ENCODE measurements at places on chromosomes 4 and X. TPM values are rescaled to one million over a fixed set of nuclear protein-coding genes. Genes with fewer than 3 reads are reported as not detected.
A peak's percentile ranks its signal among the peaks of the same experiment; 100 is the strongest.

DNA sequence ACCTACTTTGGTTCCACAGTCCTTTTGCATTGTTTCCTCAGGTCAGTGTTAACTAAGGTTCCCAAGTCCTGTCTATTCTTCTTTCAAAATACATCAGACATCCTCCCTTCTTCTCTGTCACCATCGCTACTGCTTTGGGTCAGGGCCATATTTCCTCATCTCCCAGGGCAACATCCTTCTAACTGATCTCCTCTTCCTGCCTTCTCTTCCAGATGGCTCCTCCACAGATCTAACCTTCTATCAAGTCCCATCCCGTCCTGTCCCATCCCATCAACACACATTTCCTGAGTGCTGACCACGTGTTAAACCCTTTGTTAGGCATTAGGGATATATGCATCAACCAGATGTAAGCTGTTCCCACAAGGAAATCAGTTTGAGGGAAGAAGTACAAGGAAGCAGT, 25.9 kb downstream of the PLAC1 start:
- DNase-seq, result no peak
- H3K4me1 ChIP-seq, result peaks cover 7% of the 10 kb centered on the region
- peaks cover 3% of the 10 kb centered on the region for H3K36me3 ChIP-seq

DNA sequence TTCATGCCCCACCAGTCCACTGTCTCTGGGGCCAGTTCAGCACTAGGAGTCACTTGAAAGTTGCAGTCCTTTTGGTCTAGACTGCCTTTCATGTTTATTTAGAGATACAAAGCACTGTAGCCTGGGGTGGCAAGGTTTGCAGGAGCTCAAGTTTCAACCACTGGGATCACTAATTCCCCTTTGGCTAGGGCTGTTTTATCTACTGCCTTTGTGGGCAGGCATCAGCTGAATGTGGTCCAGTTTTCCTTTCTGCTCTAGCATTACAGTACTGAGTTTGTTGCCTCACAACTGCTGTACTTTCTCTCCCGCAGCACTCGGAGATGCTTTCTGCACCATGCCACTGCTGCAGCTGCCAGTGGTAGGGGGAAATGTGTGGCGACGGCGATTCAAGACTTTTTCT, 222.3 kb upstream of the HDX start:
- no peaks in the 10 kb centered on the region for H3K36me3 ChIP-seq
- no peak for DNase-seq
- no peak overlapping the region for H3K27ac ChIP-seq
- H3K4me1 ChIP-seq, result no peaks in the 10 kb centered on the region

GRCh38 chr4:109729117-109729717, 653 bp downstream of the PLA2G12A start:
- peak overlapping the region; percentile 89 for H3K4me3 ChIP-seq
- no peaks in the 10 kb centered on the region for H3K27me3 ChIP-seq
- no peaks in the 10 kb centered on the region for H3K36me3 ChIP-seq
- peaks cover 28% of the 10 kb centered on the region for H3K4me1 ChIP-seq
- DNase-seq, result no peak

GRCh38 chr4:152014280-152014679, 253.5 kb upstream of the GATB start:
- peak; percentile 16 for DNase-seq
- peak overlapping the region; percentile 50 for H3K4me3 ChIP-seq
- H3K27ac ChIP-seq, result no peak overlapping the region
- H3K27me3 ChIP-seq, result no peaks in the 10 kb centered on the region
- no peaks in the 10 kb centered on the region for H3K36me3 ChIP-seq

- DNase-seq, result peak; percentile 43
- H3K27me3 ChIP-seq, result peaks cover 38% of the 10 kb centered on the region
- peaks cover 7% of the 10 kb centered on the region for H3K4me1 ChIP-seq
- no peaks in the 10 kb centered on the region for H3K36me3 ChIP-seq
- peak overlapping the region; percentile 46 for H3K27ac ChIP-seq
Observed at GRCh38 chrX:15301924-15302323, 13.5 kb downstream of the ASB11 start.

SH3RF1 gene
- 0.26 TPM for total RNA-seq

DNA sequence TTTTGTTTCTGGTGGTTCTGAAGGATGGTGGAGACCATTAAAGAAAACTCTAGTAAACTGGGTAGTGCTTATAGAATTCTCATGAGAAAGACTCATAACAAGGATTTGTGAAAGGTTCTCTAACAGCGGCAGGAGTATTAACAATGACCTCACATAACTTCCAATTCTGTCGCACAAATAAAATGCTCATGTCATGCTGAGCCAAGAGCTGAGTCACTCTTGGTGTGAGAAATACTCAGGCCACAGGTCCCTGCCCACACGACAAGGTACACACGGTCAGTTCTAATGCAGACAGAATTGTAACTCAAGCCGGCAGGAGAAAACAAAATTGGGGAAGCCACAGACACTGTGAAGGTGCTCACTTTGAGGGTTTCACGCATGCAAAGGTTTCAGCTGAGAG, 34.4 kb upstream of the C4orf50 start:
- no peak for DNase-seq
- no peak overlapping the region for H3K27ac ChIP-seq
- H3K27me3 ChIP-seq, result no peaks in the 10 kb centered on the region
- no peak overlapping the region for H3K4me3 ChIP-seq

GRCh38 chr4:108272046-108272445, 103.3 kb upstream of the LEF1 start:
- H3K27ac ChIP-seq, result no peak overlapping the region
- no peak overlapping the region for H3K4me3 ChIP-seq
- H3K27me3 ChIP-seq, result no peaks in the 10 kb centered on the region
- H3K4me1 ChIP-seq, result no peaks in the 10 kb centered on the region
- no peak for DNase-seq

GRCh38 chr4:128488055-128488705, 200.6 kb upstream of the PGRMC2 start:
- no peak overlapping the region for H3K4me3 ChIP-seq
- H3K27me3 ChIP-seq, result peaks cover 7% of the 10 kb centered on the region
- DNase-seq, result no peak
- H3K36me3 ChIP-seq, result no peaks in the 10 kb centered on the region

GRCh38 chr4:138263247-138263816, 21.2 kb upstream of the SLC7A11 start:
- DNase-seq, result no peak
- H3K27ac ChIP-seq, result no peak overlapping the region
- H3K4me3 ChIP-seq, result no peak overlapping the region
- peaks cover 18% of the 10 kb centered on the region for H3K27me3 ChIP-seq

RASL11B gene
- total RNA-seq, result 0.48 TPM

GRCh38 chr4:25158817-25159216, 1.4 kb downstream of the SEPSECS start:
- peaks cover 13% of the 10 kb centered on the region for H3K36me3 ChIP-seq
- H3K4me1 ChIP-seq, result peaks cover 40% of the 10 kb centered on the region
- H3K27ac ChIP-seq, result peak overlapping the region; percentile 99
- H3K4me3 ChIP-seq, result peak overlapping the region; percentile 80
- no peak for DNase-seq

EPGN gene
- total RNA-seq, result 0.43 TPM

DNA sequence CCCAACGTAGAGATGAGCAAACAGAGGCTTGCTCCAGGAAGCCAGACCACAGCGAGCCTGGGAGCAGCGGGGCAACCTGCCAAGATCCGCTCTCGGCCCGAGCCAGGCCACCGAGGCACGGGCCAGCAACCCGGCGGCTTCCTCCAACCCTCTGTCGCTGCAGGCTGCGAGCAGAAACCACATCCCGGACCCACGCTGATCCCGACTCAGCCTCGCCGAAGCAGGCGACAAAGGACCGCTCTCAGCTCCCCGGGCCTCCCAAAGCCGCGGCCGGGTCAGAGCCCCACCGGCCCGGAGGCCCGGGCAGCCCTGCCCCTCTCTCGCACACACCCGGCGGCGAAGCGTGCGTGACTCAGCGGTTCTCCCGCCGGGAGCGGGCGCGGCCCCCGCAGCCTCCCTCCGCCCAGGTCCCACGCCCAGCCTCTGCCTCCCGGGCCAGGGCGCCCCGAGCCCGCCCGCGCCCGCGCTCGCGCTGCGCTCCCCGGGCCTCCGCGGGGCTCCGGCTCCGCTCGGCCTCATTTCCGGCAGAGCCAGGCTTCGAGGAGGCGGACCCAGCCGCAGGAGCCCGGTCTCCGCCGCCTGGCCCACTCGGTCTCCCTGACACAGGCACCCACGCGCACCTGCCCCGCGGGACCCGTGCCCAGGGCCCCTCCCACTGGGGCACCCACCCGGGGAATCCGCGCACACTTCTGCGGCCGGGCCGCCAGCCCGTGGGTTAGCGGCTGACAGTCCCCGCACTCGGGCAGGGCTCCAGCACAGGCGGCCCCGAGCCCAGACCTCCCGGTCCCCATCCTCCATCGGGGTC, 1.7 kb downstream of the PPP2R2C start:
- H3K27me3 ChIP-seq, result peaks cover 59% of the 10 kb centered on the region
- no peaks in the 10 kb centered on the region for H3K36me3 ChIP-seq
- no peak overlapping the region for H3K27ac ChIP-seq
- peak; percentile 24 for DNase-seq

DNA sequence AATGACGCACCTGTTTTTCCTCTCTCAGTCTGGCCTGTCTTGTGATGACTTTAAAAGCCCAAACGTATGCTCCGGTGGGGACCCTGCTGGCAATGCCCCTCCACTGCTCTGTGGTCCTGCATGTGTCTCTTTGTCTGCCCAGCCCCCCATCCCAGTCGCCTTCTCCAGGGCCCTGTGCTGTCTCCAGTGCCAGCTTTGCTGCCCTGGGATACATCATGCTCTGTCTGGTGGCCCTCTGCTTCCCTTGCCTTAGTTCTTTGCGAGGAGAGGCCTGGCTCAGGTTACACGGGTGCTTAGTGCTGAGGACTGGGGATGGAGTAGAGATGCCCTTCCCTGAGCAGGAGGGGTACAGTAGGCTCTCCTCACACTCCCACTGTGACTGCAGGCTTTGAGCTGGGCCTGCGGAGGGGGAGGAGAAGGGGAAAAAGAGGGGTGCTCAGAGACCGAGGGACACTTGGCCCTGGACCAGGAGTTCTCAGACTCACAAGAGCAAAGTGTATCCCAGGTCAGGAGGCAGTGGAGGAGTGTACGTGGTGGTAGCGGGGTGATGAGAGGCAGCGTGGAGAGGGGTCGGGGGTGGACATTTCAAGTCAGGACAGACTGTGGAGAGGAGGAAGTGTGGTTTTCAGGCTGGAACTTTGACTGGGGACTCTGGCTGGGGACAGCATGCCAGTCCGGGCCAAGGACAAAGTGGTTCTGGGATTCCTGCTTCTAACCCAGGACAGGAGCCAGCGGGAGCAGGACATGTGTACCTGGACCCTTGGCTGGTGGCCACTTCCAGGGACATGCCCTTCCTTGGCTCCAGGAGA, 2.8 kb downstream of the APLN start:
- H3K27ac ChIP-seq, result no peak overlapping the region
- peaks cover 7% of the 10 kb centered on the region for H3K4me1 ChIP-seq
- H3K36me3 ChIP-seq, result no peaks in the 10 kb centered on the region
- no peak overlapping the region for H3K4me3 ChIP-seq

DNA sequence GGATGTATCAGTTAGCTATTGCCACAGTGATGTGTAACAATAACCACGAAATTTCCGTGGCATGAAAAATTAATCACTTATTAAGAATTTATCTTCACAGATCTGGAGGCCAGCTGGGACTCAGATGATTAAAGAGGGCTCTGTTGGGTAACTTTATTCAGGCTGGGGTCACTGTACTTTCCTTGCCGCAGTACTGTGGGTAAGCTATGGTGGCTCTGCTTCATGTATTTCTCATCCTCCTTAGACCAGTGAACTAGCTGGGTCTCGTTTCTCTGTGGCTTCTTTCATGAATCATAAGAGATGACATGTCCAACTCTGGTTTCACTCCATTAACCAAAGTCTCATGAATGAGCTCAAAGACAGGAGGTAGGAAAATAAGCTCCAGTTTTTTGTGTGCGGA, 13.5 kb downstream of the TEX13B start:
- peaks cover 2% of the 10 kb centered on the region for H3K36me3 ChIP-seq
- H3K27ac ChIP-seq, result no peak overlapping the region

DNA sequence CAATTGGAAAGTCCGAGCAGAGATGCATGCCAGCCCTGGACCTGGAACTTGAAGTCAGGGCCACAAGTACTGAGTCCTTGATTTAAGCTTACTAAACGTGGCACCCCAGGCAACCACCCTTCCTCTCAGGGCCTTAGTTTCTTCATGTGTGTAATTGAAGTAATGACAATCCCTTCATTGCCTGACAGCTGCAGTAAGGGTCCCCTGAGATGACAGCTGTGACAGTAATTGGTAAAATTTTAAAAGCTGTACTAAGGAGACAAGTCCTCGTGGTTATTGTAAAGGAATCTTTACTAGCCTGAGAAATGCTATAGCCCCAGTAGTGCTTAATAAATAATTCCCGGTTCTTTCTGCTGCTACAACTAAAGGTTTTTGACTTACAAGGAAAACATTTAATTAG, 175.1 kb upstream of the RADX start:
- no peaks in the 10 kb centered on the region for H3K36me3 ChIP-seq
- no peak overlapping the region for H3K4me3 ChIP-seq
- no peaks in the 10 kb centered on the region for H3K4me1 ChIP-seq
- peaks cover 44% of the 10 kb centered on the region for H3K27me3 ChIP-seq

DNA sequence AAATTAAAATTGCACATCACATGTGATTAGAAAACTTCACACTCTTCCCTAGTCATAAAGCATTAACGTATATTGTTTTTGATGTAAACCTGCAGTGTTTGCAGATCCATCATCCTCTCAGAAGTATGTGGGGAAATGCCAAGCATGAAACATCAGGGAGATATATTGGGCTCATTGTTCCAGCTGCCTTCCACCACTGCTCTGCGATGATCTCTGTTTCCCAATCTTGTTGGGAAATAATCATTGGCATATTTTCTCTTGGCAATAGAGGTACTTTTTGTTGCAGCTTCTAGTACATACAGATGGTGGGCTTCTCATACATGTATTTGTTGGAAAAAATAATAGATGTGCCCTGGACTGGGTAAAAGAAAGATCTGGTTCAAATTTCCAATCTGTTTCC, 466.3 kb upstream of the HS3ST1 start:
- H3K36me3 ChIP-seq, result no peaks in the 10 kb centered on the region
- no peak overlapping the region for H3K4me3 ChIP-seq
- no peaks in the 10 kb centered on the region for H3K27me3 ChIP-seq
- H3K4me1 ChIP-seq, result no peaks in the 10 kb centered on the region
- no peak for DNase-seq

USP17L15 gene
- total RNA-seq, result not detected
